Coronary artery (tissue), 2 donors: ENCODE measurements at places on chromosomes 16 and 17.

GRCh38 chr17:6343191-6343590 is 91.7 kb downstream of the AIPL1 start:
- no peak for DNase-seq

GRCh38 chr17:63426041-63426916 is 19.8 kb downstream of the CYB561 start:
- peak; percentile 61 for DNase-seq

GRCh38 chr16:50960517-50961202 is 190.4 kb downstream of the SALL1 start:
- DNase-seq: no peak

GRCh38 chr16:78098595-78099270 is 721 bp upstream of the WWOX start:
- no peak for DNase-seq

GRCh38 chr16:81473558-81473957 is 28.9 kb downstream of the CMIP start:
- no peak for DNase-seq

DNA sequence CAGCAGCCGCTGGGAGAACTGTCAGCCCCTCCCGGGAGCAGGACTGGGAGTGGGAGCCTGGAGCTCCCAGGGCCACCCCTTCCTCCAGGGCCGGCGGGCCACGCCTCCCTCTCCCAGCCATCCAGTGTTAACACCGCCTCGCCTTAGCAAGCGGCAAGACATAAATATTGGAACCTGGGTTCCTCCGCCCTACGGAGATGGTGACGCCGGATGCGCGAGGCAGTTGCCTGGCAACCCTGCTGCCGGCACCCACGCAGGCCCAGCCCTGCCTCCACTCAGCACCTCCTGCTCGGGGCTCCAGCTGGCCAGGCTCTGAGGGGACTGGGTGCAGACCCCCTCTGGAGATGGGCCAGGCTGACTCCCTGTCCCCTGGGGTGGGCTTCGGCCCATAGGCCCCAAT is 27.4 kb upstream of the CACNA1H start:
- DNase-seq: no peak

DNA sequence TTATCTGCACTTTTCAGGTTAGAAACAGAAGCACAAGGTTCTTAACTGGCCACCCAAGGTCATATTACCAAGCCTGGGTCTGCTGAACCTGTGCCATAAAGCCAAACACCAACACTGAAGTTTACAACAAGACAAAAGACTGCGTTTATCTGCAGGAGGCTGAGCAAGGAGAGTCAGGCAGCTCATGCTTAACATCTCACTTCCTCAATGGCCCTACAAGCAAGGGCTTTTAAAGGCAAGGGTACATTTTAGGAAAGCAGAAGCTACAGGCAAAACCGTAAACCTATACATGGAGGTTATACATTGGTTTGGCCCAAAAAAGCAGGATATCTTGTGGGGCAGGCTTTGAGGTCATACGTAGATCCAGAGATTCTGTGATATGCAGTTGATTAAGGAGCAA is 91.2 kb downstream of the GNAO1 start:
- DNase-seq: no peak

DNA sequence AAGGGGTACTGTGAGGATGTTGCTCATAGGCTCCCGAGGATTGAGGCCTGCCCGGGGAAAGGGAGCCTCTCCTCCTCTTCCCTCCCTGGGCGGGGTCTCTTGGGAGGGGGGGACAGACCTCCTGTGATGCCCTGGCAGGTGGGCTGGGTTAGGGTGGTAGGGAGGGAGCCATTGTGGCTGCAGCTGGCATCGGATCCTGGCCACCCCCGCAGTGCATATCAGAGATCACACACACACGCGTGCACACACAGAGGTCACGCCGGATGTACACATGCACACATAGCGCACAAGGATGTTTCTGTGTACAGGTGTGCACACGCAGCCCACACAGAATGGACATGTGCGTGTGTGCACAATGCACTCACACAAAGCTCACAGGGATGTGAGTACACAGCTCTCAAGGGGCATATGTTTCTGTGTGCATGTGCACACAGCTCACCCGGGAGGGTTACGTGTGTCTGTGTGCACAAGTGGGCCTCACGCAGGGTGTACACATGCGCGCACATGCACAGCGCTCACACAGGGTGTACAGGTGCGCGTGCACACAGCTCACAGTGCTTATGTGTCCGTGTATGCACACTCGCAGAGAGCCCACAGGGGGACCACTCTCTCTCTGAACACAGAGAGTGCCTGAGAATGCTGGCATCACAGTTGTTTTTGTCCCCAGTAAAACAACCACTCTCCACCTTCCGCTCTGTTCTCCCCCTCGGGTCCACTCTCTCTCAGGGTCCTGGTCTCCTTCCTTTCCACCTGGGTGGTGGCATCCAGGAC is 2.4 kb downstream of the GJD3 start:
- DNase-seq: no peak

- DNase-seq: no peak
Measured at GRCh38 chr16:51549836-51550235, 398.8 kb upstream of the SALL1 start.

- no peak for DNase-seq
Measured at GRCh38 chr17:77090476-77090875, 50.3 kb upstream of the SEC14L1 start.

- DNase-seq: no peak
Measured at GRCh38 chr16:81497690-81498089, 53.1 kb downstream of the CMIP start.

DNA sequence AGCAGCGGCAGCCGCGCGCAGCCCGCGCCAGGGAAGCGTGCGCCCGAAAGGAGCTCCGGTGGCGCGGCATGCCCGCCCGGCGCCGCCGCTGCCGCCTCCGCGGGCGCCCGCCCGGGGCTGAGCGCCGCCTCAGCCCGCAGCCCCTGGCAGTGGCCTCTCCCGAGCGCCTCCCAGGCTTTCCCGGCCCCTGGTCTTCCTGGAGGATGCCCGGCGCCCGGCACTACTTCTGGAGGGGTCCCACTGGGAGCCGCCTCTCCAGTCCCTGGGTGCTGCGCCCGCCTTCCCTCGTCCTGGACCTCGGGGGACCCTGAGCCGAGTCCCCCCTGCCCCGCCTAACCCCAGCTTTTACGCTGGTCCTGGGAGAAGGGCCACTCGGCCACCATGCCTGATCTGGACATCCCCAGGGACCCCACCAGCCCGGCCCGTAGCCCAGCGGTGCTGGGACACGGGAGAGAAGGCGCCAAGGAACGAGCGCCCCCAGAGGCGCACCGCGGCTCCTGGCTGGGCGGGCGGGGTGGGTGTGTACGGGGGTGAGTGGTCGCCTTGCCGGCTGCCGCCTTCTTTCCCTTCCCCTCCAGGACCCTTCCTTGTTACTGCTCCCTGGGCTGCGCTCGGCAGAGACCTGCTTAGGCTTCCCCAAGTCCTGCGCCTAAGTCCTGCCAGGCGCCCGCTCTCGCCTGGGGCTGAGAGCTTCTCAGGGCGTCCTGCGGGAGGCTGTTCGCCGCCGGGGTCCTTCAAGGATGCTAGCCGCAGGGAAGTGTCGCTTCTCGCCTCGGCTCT is 704 bp downstream of the ASIC2 start:
- no peak for DNase-seq

DNA sequence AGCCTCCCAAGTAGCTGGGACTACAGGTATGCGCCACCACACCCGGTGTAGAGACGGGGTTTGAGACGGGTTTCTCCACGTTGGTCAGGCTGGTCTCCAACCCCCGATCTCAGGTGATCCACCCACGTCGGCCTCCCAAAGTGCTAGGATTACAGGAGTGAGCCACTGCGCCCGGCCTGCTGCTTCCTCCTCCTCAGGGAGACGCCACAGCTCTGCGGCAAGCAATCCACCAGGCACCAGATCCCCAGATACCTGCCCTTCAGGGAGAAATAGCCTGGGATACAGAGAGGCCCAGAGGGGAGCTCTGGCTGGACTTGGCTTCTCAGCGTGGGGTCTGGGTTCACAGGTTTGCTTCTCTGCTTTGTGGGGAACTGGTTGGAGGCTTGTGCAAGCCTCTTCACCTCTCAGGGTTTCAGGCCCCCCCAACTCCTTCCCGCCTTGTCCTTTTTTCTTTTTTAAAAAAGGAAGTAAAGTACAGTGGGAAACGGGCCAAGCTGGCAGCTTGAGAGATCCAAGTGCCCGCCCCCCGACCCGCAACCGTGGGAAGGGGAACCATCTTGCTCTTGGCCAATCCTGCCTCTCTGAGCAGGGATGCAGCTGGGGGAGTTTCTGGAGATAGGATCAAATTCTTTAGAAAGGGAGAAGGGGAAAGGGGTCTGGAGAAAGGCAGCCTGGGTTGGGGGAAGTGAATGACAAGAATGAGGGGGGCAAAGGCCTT is 2.6 kb upstream of the SPHK1 start:
- DNase-seq: no peak

DNA sequence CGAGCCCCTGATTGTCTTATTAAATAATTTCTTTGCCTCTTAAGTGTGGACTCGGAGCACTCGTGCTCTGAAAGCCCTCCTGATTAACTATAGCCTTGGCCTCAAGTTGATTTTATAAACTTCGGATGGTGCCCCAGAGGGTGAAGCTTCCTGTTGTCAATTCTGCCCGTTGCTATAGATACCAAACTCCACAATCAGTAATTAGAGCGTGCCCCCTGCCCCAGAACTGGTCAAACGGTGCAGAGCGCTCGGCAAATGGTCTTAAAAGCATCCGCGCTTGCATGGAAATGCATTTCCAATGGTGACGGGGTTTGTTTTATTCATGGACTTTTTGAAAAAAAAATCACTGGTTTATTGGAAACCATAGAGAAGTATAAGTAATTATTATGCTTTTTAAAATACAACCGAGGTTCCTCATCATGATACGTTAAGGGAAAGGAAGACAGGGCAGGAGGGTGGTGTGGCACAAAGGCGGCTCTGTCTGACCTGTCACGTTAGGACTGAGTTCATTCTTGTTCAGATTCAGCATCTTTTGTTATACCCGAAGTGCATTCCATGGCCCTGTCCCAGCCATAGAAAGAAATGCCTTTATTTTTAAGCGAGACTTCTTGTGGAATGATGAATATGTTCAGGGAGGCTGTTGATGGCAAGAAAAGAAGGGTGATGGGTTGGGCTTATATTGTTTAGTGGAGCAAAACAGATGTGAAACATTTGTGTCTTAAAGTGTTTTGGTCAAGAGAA is 476.4 kb downstream of the MAF start:
- DNase-seq: no peak

GRCh38 chr17:81651692-81652091 is 4.7 kb downstream of the PDE6G start:
- no peak for DNase-seq

- DNase-seq: no peak
Measured at GRCh38 chr16:75918109-75918508, 191.8 kb upstream of the CPHXL start.

GRCh38 chr17:68939195-68939594 is 16.0 kb downstream of the ABCA8 start:
- no peak for DNase-seq

DNA sequence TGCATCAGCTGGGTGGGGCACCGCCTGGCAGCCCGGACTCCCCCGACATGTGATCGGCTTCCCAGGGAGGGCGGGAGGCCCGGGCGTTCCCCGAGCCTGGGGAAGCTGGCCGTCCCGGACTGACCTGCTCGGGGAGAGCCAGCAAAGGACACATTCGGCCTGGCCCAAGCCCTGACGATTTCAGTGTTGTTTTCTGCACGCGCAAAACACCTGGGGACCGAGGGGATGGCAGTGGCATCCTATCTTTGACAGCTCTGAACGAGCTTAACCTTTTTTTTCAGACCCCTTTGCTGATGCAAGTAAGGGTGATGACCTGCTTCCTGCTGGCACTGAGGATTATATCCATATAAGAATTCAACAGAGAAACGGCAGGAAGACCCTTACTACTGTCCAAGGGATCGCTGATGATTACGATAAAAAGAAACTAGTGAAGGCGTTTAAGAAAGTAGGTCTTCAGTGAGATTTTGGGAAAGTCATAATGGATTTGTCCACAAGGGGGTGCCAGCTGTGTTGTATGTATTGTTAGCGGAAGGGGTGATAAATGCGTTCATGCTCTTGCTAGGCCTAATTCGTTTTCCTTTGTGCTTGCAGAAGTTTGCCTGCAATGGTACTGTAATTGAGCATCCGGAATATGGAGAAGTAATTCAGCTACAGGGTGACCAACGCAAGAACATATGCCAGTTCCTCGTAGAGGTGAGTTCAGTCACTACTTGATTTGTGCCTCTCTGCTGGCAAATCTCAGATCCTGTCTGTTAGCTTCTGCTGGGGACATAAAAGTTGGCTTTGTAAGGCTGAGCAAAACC is 1.0 kb downstream of the EIF1 start:
- DNase-seq: no peak

DNA sequence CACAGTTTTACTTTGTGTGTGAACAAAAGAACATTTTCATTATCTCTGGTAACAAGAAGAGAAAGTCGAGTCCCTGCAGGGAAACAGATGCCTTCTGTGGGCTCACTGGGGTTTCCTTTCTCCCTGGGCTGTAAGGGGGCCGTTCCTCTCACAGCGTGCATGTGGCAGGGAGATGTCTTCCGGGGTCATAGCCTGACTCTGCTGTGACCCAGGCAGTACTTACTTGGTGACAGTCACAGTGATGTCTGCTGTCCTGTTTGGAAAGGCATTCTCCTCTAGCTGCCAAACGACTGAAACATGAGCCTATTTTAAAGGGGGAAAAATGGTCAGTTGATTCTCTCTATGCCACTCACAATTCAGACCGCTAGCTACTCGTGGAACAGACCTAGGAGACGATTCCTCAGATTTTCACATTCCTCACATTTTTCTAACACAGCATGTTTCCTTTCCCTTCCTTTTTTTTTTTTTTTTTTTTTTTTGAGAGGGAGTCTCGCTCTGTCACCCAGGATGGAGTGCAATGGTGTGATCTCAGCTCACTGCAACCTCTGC is 7.3 kb downstream of the HASPIN start:
- DNase-seq: no peak

GRCh38 chr16:75471723-75472633 is 7.5 kb upstream of the TMEM170A start:
- no peak for DNase-seq

DNA sequence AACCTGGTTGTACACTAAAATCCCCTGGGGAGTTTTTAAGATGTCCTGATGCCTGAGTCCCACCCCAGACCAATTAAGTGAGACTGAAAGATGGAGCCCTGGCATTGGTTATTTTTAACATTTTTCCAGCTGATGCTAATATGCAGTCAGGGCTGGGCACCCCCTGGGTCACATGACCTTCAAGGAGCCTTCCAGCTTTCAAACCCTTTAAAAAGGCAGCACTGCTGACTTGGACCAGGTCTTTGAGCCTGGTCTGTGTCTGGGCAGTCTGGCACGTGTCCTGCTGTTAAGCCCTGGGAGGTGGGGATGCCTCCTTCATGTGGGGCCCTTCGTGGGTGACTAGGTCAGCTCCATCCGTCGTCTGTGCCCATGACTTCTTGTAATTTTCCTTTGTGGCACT is 202.6 kb downstream of the CCDC182 start:
- DNase-seq: no peak

- no peak for DNase-seq
Measured at GRCh38 chr17:74742978-74743545, 5.4 kb upstream of the NHERF1 start.

DNA sequence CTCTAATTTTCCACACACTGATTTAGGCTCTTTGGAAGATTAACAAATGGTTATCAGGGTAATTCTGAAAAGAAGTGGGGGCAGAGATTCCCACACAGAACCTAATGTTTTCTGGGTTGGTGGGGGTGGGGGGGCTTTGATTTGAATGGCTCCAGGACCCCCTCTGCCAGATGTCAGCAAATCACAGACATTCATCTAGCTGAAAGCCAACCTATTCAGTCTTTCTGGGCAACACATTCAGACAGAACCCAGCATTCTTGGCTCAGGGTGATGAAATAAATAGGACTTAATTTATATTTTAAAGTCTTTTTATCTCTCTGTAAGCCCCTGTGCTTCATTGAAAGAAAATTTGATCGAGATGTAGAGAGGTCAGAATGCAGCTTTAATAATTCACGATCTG is 533.2 kb downstream of the XYLT1 start:
- no peak for DNase-seq

- no peak for DNase-seq
Measured at GRCh38 chr16:80403894-80404293, 136.9 kb upstream of the DYNLRB2 start.
